ENCODE measurements at places on chromosomes 2 and 18.
A peak's percentile ranks its signal among the peaks of the same experiment; 100 is the strongest.

GRCh38 chr2:236237468-236238190, 26.6 kb downstream of the ASB18 start:
- no peak for DNase-seq

- no peak for DNase-seq
Observed at GRCh38 chr2:112662704-112663103, 17.0 kb downstream of the SLC20A1 start.

GRCh38 chr2:25062511-25062917, 20.6 kb downstream of the EFR3B start:
- no peak for DNase-seq

GRCh38 chr2:107585851-107586250, 240.8 kb upstream of the RGPD4 start:
- no peak for DNase-seq

- peak; percentile 23 for DNase-seq
Observed at GRCh38 chr2:177165721-177166711, 46.6 kb upstream of the HNRNPA3 start.

DNA sequence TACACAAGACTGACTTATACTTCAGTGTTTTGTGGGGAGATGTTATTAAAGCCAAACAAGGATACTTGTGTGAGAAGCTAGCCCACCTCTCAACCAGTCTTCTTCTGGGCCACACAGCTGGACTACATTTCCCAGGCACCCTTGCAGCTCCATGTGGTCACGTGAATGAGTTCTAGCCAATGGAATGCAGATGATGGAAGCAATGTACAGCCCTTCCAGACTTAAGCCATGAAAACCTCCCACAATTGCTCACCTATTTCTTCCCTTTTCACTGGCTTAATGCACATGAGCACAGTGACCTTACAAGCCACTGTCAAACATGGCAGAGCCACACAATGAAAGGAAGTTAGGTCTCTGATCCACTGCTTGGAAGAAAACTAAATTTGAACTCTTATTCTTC, 20.4 kb upstream of the FEZ2 start:
- DNase-seq: no peak

- DNase-seq: no peak
Observed at GRCh38 chr2:71609441-71609840, 156.1 kb downstream of the DYSF start.
